ENCODE measurements at places on chromosomes 3 and 15. TPM values are rescaled to one million over a fixed set of nuclear protein-coding genes. Genes with fewer than 3 reads are reported as not detected.

NMB gene
- 4.7 TPM for polyA plus RNA-seq

RARB gene
- 2.8 TPM for polyA plus RNA-seq

CCR4 gene
- 0.04 TPM for polyA plus RNA-seq

CHSY1 gene
- 27.7 TPM for polyA plus RNA-seq

RTP3 gene
- not detected for polyA plus RNA-seq

GP9 gene
- polyA plus RNA-seq = 6.2 TPM

GABRR3 gene
- not detected for polyA plus RNA-seq

FBXO40 gene
- not detected for polyA plus RNA-seq

Measured in lung (tissue), 17 donors.